ENCODE measurements at places on chromosomes 11 and 22. TPM values are rescaled to one million over a fixed set of nuclear protein-coding genes. Genes with fewer than 3 reads are reported as not detected.

GRCh38 chr22:34308101-34308500 lies 387.8 kb upstream of the LARGE1 start:
- H3K27me3 ChIP-seq: no peaks in the 10 kb centered on the region
- no peaks in the 10 kb centered on the region for H3K4me1 ChIP-seq
- DNase-seq: no peak
- H3K36me3 ChIP-seq: no peaks in the 10 kb centered on the region
- no peak overlapping the region for H3K4me3 ChIP-seq

- no peaks in the 10 kb centered on the region for H3K4me1 ChIP-seq
- no peak for DNase-seq
- H3K4me3 ChIP-seq: no peak overlapping the region
- H3K36me3 ChIP-seq: peaks cover 11% of the 10 kb centered on the region
Observed at GRCh38 chr11:78131956-78132355, 7.5 kb downstream of the ALG8 start.

- no peak overlapping the region for H3K4me3 ChIP-seq
- DNase-seq: no peak
- H3K4me1 ChIP-seq: no peaks in the 10 kb centered on the region
Observed at GRCh38 chr11:112665291-112665690, 295.9 kb upstream of the NCAM1 start.

- no peak for DNase-seq
- peaks cover under 1% of the 10 kb centered on the region for H3K27me3 ChIP-seq
- no peak overlapping the region for H3K27ac ChIP-seq
- H3K4me3 ChIP-seq: no peak overlapping the region
- H3K36me3 ChIP-seq: no peaks in the 10 kb centered on the region
- H3K4me1 ChIP-seq: peaks cover 36% of the 10 kb centered on the region
Observed at GRCh38 chr22:39237318-39238100, 7.3 kb downstream of the PDGFB start.

DNA sequence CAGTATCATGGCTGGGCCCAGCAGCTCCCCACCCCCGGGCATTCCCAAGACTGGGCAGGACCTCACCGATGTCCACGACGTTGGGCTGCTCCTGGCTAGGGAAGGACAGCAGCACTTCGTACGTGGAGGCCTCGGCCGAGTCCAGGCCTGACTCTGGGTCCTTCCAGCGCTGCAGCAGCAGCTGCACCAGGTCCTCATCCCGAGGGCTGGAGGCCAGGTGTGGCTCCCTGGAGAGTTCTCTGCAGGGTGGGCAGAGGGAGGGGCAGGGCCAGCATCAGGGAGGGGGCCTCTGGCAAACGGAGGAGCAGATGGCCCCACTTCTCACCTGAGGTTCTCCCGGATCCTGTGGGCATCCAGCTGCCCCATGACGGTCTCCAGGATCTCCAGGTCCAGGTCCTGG lies 341 bp downstream of the NAALADL1 start:
- no peak overlapping the region for H3K27ac ChIP-seq
- no peaks in the 10 kb centered on the region for H3K4me1 ChIP-seq
- H3K36me3 ChIP-seq: no peaks in the 10 kb centered on the region
- H3K27me3 ChIP-seq: no peaks in the 10 kb centered on the region
- DNase-seq: no peak

DNA sequence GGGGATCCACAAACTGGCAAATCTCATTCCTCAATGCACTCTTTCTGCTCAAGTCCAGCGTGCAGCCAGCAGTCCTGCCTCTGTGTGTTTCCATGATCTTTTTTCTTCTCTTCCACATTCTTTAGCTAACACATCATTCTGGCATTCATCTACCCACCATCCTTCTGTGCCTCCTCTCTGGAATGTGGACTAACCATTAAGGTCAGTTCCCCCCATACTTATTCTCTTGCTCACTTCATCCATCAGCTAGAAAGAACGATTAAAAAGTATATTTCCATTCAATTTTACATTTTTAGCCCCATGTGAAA lies 7.8 kb downstream of the KIRREL3 start:
- H3K4me3 ChIP-seq: no peak overlapping the region
- no peaks in the 10 kb centered on the region for H3K36me3 ChIP-seq
- no peak overlapping the region for H3K27ac ChIP-seq

GRCh38 chr22:26707581-26707980 lies 50.2 kb downstream of the MIAT start:
- H3K27ac ChIP-seq: no peak overlapping the region
- H3K4me3 ChIP-seq: no peak overlapping the region
- H3K27me3 ChIP-seq: no peaks in the 10 kb centered on the region
- no peaks in the 10 kb centered on the region for H3K4me1 ChIP-seq
- peaks cover 7% of the 10 kb centered on the region for H3K36me3 ChIP-seq

The BACE1 gene
- 15.8 TPM for total RNA-seq

The OR6A2 gene
- 0.17 TPM for total RNA-seq

The GGTLC3 gene
- total RNA-seq: not detected
